ENCODE measurements at places on chromosomes 7 and 10.
A peak's percentile ranks its signal among the peaks of the same experiment; 100 is the strongest.

GRCh38 chr7:78636727-78637126 lies 816.7 kb downstream of the MAGI2 start:
- no peak for DNase-seq

GRCh38 chr7:108094933-108095710 lies 35.0 kb downstream of the LAMB4 start:
- no peak for DNase-seq

GRCh38 chr10:106396192-106396591 lies 768.3 kb downstream of the SORCS1 start:
- DNase-seq = no peak

DNA sequence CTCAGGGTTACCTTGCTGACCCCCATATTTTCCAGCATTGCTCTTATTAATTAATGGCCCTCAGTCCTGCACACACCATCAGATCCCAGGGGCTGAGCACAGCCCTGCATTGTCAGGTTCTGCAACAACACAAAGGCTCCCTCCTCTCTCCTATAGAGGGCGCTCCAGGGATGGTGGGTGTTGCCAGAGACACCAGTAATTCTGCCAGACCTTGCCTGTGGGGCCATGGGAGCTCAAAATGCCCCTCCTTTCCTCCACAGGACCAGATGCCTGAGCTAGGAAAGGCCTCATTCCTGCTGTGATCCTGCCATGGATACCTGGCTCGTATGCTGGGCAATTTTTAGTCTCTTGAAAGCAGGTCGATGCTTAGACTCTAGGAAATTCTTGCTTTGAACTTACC lies 42.8 kb upstream of the PRSS58 start:
- DNase-seq = no peak

DNA sequence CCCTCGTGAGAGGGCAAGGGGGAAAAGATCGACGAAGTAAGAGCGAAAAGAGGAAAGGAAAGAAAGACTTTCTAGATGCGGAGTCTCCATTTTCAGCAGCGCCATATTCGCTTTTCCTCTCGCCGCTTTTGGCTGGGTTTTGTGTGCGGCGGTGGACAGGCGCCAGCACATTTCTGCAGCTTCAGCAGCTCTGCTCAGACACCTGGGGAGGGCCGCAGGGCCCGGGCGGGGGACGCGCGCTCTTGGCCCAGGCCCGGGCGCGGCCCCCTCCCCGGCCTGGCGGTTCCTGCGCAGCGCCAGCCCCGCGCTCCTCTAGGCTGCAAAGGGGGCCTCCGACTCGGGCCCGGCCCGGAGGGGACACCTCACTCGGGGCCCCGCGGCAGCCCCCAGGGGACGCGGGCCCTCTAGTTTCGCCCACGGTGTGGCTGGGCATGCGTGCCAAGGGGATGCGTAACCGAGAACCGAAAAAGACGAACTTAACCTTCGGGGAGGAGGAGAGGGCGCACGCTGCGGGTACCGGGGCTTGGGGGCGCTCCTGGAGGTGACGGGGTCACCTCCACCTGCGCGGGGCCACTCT lies 34.5 kb upstream of the EBLN1 start:
- DNase-seq = peak; percentile 23

GRCh38 chr10:116744163-116744753 lies 1.9 kb upstream of the HSPA12A start:
- no peak for DNase-seq

- no peak for DNase-seq
Observed at GRCh38 chr7:80711531-80711930, 73.1 kb downstream of the CD36 start.

DNA sequence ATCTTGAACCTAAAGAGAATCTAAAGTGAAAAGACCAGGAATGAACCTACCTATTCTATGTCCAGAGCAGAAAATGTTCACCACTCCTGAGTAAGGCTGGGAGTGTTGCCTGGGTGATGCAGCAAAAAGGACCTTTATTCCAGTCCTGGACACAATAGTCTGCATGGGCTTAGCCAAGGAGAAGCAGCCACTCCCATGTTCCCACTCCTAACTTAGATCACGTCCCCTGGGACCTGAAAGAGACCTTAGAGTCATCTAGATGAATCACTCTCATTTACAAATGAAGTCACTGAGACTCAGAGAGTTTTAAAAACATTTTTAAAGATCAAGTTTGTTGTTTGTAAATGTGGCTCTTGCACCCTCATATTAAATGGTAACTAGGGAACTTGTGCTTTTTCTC lies 763.4 kb downstream of the KCNMA1 start:
- no peak for DNase-seq
